Ecto neural progenitor cell (in vitro differentiated cells): ENCODE measurements at places on chromosomes 2 and 18.

GRCh38 chr2:16071039-16071864 lies 130.9 kb downstream of the MYCN start:
- DNase-seq, result no peak

- no peak for DNase-seq
These were observed 195.7 kb upstream of the TFPI start for GRCh38 chr2:187749804-187750431.

- no peak for DNase-seq
These were observed 369.0 kb upstream of the CWC22 start for GRCh38 chr2:180376066-180376465.

GRCh38 chr18:21747268-21747667 lies 6.7 kb downstream of the MIB1 start:
- DNase-seq, result no peak

GRCh38 chr2:67503066-67503795 lies 106.1 kb downstream of the ETAA1 start:
- DNase-seq, result no peak

DNA sequence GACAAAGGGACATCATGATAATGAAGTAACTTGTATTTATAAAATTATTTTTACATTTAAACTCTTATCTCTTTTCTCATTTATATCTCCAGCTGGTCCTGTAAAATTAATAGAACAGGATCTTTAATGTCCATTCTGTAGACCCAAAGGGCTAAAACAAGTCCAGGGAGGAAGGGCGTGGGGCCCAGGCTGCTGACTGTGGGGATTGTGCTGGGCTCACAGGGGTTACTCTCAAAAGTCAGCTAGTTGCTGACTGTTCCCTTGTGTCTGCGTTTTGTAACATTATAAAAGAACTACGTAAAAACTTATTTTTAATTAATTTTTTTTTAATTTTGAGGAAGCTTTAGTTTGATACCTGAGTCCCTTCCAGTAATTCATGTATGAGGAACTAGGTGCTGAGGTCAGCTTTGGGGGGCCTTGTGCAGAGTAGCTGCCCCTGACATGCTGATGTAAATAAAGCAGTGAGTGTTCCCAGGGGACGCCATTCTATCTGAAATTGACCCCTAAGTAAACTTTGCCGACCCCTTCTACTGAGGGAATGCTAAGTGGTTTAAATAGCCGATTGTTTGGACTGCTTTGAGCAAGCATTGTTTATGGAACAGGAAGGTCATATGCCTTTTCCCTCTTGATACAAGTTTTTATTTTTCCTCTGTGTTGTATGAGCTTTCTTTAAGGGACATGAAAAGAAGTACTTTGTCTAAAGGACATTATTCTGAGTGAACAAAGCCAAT lies 56.4 kb downstream of the MERTK start:
- no peak for DNase-seq

DNA sequence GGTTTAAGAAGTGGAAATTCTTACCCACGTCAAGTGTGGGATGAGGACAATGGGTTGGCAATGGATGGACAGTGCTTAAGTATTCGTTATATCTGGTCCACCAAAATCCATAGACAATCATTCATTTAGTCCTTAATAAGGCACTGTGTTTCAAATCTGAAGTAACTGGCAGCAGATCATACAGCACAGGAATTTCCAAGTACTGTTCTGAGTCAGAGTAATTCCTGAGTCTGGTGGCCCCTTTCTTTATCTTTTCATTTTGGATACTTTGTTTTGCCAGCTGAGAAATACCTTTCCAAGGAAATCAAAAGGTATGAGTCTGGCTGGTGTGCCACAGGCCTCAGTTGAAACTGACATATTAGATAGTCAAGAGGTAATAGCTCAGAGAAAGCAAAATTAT lies 31.4 kb upstream of the CCDC102B start:
- no peak for DNase-seq

- DNase-seq, result no peak
These were observed 668.2 kb upstream of the HS6ST1 start for GRCh38 chr2:128986867-128987268.

GRCh38 chr2:189076572-189076971 lies 102.4 kb downstream of the COL3A1 start:
- no peak for DNase-seq

GRCh38 chr2:97969081-97970067 lies 26.4 kb downstream of the TMEM131 start:
- no peak for DNase-seq

GRCh38 chr2:101135412-101136296 lies 15.5 kb downstream of the TBC1D8 start:
- no peak for DNase-seq

DNA sequence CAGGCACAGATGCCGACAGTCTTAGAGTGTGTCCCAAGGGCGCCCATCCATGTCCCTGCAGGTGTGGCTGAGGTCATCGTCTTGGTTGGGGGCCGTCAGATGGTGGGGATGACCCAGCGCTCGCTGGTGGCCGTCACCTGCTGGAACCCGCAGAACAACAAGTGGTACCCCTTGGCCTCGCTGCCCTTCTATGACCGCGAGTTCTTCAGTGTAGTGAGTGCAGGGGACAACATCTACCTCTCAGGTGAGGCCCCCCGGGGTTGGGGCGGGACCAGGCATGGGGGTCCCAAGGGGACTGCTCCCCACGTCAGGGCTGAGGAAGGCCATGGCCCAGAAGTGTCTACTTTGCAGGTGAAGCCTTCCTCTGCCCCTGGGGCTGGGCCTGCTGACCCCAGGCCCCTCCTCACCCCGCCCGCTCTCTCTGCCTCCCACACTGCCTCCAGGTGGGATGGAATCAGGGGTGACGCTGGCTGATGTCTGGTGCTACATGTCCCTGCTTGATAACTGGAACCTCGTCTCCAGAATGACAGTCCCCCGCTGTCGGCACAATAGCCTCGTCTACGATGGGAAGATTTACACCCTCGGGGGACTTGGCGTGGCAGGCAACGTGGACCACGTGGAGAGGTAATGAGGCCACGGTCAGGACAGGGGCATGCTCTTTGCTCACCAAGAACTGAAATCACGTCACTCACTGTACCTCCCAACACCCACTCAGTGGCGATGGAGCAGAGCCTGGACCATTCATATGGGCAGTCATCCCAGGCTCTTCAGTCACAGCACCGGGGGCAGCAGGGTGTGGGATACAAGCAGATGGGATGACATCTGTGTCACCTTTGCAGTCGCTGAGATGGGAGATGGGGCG lies 230.8 kb downstream of the ATAD2B start:
- DNase-seq, result no peak

GRCh38 chr2:24515335-24515734 lies 24.3 kb downstream of the NCOA1 start:
- no peak for DNase-seq

- DNase-seq, result no peak
These were observed 13.1 kb downstream of the GNLY start for GRCh38 chr2:85707304-85707703.

DNA sequence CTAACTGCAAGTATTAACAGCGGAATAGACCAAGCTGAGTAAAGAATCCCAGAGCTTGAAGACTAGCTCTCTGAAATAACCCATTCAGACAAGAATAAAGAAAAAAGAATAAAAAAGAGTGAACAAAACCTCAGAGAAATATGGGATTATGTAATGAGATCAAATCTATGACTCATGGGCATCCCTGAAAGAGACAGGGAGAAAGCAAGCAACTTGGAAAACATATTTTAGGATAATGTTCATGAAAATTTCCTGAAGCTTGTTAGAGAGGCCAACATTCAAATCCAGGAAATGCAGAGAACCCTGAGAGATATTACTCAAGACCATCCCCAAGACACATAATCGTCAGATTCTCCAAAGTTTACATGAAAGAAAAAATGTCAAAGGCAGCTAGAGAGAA lies 17.3 kb downstream of the PFN4 start:
- DNase-seq, result no peak

DNA sequence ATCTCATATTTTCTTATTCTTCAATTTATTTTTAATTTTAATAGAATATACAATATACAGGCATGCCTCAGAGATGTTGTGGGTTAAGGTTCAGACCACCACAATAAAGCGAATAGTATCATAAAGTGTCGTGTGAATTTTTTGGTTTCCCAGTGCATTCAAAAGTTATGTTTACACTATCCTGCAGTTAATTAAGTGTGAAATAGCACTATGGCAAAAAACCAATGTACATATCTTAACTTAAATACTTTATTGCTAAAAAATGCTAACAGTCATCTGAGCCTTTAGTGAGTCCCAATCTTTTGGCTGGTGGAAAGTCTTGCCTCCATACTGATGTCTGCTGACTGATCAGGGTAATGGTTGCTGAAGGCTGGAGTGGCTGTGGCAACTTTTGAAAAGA lies 637.6 kb downstream of the TDRD15 start:
- no peak for DNase-seq

DNA sequence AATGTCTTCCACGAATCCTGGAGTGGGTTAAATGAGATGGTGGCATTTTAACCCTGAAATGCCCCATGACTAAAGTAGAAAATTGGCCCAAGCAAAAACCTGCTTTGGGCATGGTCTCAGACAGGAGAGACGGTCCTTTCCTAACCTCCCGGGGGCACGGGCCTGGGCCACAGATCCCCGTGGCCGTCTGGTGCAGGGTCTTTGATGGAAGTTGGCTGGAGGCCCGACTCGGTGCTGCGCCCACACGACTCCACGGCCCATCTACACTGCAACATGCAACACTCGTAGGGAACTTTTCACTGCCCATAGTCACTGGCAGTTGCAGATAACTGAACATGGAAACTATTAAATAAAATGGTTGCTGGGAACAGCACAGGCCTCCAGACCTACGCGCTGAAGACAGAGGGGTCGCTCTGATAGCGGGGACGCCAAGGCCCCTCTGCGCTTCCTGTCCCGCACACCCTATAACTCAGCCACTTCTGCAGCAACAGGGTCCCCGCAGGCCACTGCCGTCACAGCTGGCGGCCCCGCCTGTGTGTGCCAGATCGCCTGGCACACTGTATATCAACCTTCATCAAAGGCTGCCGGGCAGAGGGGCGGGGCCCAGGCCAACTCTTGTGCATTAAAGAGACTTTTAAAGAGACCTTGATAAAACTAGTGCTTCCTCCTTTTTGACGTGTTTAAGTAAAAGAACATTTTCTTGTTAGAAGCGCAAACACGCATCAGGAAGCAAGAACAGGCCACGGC lies 214.1 kb downstream of the TWIST2 start:
- DNase-seq, result no peak

DNA sequence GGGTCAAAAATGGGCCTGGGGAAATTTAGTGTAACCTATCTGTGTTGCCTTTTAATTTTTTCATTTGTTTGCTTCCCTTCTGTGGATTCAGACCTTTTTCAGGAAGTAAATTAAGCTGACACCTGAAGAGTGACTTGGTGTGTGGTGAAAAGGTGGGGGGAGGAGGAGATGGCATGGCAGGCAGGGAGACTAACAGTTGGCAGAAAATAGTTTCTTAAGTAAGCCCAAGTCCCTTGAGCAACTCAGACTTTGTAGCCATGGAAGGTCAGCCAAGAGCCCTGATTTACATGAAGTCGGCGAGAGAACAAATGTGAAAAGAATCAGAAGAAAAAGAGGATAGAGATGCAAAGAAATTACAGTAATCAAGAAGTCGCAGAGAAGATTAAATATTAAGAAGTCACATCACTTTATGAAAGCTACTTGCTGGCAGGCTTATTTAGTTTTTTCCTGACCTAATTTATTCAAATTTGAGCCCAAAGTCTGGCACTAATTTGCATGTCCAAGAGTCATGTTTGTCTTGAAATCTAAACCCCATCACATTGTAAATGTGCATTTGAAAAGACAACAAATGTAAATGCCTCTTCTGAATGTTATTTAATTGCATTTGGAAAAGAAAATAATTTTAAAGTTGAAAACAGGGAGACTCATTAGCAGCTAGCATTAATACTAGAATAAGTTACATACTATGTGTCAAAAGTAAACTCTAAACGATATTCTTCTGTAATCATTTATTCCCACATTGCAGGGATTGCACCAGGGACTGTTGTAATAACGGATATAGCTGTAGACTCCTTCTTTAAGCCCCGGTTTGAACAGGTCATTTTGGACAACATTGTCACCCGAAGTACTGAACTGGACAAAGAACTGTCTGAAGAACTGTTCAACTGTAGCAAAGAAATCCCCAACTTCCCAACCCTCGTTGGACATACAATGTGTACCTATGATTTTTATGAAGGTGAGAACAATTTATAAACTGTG lies 19.3 kb downstream of the UPP2 start:
- DNase-seq, result no peak

DNA sequence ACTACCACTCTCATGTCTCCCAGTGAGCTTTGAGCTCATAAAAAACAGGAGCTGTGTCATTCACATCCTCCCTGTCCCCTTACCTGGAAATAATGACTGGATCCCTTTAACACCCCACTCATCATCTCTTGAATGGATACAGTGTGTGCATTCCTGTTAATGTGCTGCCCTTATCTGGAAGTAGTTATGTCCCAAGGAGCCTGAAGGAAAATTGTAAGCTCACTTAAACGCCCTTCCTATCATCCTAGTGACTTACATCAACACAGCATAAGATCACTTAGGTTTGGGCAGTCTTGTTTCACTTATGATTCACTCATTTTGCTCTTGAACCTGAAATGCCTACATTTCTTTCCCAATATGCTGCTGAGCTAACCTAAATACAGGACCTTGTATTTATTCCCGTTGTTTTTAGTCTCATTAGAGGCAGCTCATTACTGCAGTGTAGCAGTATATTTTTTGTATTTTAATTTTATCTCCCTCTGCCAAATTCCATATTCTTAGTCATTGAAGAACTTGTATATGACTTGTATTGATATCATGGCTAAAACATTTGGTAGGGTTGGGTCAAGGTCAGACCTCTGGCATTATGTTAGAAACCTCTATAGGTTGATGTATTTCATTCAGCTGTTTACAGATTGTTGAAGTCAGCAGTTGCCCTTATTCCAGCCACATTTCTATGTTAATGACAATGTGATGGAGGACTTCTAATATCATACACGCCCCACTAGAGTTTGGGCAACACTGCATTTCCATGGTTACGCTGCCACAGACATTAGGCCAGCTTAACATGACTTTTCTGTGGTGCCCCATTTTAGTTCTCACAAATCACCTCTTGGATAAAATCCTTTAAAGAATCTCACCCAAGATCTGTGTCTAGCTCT lies 72.9 kb downstream of the PKP4 start:
- no peak for DNase-seq

DNA sequence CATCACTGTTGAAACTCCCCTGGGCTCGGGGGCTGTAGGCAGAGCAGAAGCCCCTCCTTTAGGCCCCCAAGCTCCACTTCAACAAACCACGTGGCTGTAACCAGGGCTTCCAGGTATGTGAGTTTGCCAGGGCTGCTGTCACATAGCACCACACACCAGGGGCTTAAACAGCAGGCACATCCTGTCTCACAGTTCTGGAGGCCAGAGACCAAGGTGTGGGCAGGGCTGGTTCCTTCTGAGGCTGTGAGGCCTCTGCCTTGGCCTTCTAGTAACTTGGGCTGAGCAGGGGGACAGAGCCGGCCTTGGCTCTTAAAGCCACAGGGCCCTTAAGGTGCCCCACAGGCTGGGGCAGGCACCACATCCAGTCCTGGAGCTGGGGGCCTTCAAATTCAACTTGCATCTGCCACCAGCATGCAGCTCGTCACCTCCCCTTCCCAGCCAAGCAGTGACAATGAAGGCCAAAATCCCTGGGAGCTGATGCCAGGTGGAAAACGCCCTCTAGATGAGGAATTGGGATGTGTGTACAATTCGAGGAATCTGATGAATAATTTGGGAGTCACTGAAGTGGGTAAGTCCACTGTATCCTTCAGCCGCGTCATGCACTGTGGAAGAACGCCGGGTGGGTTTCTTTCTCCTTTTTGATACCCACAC lies 104.2 kb upstream of the ODC1 start:
- no peak for DNase-seq
